ENCODE measurements at places on chromosomes 7 and 10.
A peak's percentile ranks its signal among the peaks of the same experiment; 100 is the strongest.

DNA sequence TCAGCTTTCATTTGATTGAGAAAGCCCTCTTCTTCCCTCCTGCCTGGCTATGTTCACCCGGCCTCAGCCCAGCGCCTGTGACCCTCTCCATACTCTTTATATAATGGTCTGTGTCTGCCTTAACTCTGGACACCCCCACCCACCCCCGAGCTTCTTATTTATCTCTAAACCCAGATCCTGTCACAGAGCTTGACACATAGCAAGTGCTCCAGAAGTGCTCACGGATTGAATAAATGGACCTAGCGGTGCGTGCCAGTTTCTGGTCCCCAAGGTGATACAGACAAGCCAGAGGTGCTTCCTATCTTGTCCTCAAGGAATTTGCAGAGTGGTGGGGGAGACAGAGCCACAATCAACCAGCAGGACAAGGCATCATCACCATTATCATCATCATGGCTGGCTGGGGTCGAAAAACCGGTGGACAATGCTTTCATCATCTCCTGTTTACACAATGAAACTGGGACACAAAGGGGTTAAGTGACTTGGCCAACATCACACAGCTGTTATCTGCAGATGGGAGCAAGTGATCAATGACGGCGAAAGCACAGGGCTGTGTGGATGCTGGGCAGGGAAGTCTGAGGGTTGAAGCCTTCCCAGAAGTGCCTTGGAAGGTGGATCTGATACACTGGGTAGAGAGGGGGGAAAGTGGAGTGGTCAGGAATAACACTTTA lies 2.2 kb upstream of the LOXL4 start:
- DNase-seq: peak; percentile 1

DNA sequence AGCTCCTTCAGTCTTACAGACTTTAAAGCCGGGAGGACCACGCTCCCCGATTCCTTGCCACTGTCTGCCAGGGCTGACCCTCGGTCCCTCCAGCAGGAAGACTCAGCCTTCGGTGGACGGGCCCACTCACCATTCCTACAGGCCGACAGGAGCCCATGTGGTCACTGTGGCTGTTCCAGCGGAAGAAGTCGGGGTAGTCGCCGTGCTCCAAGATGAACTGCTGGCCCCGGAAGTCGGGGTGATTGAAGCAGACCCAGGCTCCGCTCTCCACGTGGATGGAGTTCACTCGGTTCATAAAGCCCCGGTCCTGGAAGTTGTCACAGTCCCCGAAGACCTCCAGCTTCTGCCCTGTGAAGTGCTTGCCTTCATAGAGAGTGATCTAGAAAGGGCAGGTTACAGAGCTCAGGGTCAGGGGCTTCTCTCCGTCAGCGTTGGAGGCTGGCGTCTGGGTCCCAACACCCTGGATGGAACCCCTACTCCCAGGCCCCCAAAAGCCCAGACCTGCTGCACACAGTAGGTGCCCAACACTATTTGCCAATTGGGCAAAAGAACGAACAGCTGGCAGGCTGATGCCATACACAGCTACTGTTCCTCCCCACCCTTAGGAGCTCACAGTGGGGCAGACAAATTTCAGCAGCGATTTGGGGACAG lies 1.9 kb downstream of the CRYGN start:
- no peak for DNase-seq

GRCh38 chr7:155219154-155219531 lies 78.5 kb upstream of the INSIG1 start:
- DNase-seq: no peak

DNA sequence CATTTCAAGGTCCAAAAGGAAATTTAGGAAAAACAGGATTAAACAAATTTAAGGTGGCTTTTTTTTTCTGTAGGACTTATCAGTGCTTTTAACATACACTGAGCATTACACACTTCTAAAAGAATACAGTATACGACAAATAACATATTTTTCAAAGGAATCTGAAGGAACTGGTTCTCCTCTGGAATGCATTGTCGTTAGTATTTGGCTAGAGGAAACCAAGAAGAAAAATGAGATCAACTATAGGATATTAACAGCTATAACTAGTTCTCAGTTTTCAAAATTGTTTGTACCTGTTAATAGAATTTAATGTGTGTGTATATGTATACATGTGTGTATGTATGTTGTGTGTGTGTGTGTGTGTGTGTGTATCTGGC lies 50.1 kb upstream of the ADAM12 start:
- no peak for DNase-seq

DNA sequence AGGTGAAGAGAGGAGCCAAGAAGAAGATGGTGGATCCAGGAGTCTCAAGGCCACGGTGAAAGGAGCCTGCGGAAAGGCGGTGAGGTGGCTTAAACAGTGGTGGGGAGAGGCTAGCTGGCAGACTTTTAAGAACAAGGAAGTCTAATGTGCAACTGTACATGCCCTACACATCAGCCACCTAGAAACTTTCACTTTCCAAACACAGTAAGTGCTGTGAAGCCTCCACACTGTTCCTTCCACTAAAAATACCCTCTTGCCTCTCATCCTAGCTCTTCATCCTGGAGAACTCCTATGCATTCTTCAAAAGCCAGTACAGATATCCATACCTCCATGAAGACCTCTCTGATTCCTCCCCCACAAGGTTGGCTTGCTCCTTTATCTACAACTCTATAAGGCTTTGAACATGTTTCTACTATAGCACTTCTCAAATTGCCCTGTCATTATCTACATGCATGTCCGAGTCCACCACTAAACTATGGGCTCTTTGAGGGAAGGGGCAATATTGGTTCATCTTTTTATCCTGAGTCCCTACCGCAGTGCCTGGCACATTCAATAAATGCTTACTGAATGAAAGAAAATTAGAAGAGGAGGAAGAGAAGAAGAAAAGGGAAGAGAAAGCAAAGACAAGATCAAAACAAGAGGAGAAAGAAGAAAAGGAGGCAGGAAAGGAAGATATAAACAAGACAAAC lies 54.2 kb downstream of the DNAJC12 start:
- DNase-seq: no peak

- DNase-seq: no peak
Measured at GRCh38 chr7:47484923-47485639, 96.8 kb downstream of the TNS3 start.

GRCh38 chr10:94235461-94235860 lies 127.3 kb downstream of the NOC3L start:
- no peak for DNase-seq

- DNase-seq: no peak
Measured at GRCh38 chr10:22389856-22390589, 44.7 kb downstream of the SPAG6 start.

GRCh38 chr10:103812004-103812403 lies 43.4 kb downstream of the SH3PXD2A start:
- DNase-seq: no peak

- DNase-seq: no peak
Measured at GRCh38 chr10:30231071-30231652, 117.9 kb downstream of the MTPAP start.

- DNase-seq: no peak
Measured at GRCh38 chr7:84568781-84569180, 374.2 kb upstream of the SEMA3A start.

- no peak for DNase-seq
Measured at GRCh38 chr10:114103284-114103683, 59.6 kb downstream of the ADRB1 start.

GRCh38 chr7:75960372-75960771 lies 34.0 kb downstream of the TMEM120A start:
- no peak for DNase-seq

GRCh38 chr7:66246554-66247171 lies 41.5 kb downstream of the TPST1 start:
- DNase-seq: no peak

DNA sequence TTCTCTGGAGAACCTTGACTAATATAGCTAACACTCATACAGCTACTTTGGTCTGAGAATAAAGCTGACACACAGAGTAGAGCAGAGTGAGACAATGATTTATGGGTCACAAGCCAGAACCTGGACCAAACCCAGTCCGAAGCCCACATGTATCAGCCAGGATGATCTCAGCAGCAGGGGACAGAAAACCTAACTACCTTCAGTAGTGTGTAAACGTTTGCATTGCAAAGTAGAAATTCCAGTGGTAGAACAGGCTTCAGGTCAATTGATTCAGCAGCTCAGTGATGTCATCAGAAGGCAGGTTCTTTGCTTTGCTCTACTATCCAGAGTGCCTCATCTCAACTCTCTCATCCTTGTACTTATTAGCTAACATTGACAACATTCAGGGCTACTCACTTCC lies 62.5 kb upstream of the PALS2 start:
- DNase-seq: no peak

- no peak for DNase-seq
Measured at GRCh38 chr7:39741942-39742623, 118.7 kb downstream of the RALA start.

DNA sequence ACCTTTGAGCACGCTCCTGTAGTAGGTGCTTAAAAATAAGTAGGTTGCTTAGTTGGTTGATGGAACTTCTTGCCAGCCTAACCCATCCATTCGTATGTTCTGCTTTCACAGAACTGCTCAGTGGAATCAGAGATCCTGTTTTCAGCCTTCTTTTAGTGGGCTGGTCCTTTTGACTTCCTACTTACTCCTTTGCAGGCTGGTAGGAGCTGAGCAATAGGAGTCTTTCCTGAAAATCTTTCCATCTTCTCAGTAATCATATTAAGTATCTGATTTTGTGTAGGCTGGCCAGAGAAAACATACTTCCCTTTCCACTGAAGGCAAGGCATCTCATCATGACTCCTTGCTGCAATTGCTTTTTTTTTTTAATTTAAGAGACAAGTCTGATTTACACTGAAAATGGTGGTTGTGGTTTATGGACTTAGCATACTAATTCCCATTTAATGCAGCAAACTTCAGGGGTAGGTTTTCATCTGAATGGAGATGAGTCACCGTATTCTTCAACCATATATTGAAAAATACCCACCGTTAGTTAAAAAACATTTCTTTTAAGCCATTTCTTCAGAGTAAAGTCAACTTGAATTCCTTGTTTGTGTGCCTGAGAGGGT lies 208.0 kb downstream of the ZNF365 start:
- no peak for DNase-seq

GRCh38 chr7:129263168-129263567 lies 38.3 kb downstream of the AHCYL2 start:
- no peak for DNase-seq

DNA sequence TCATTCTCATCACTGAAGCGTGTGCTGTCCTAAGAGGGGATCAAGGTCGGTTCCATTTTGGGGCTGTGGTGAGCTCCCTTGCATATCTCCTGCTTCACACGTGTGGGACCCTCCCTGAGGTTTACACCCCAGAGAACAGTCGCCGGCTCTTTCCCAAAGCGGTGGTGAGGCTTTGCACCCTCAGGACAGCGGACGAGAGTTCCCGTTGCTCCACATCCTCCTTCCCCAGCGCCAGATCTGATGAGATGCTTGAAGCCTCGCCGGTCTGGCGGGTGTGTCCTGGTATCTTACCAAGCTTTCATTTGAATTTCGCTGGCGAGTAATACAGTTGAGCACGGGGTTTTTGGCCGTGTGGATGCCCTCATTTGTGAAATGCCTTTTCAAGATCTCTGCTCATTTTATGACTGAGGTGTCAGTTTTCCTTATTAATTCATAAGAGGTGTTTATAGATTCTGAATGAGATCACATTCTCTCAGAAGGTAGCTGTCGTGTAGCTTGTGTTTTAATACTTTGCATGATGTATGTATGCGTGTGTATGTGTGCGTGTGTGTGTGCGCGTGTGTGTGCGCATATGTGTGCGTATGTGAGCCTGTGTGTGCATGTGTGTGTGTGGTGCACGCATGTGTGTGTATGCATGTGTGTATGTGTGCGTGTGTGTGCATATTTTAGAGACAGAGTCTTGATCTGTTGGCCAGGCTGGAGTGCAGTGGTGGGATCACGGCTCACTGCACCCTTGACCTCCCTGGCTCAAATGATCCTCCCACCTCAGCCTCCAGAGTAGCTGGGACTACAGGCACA lies 30.7 kb downstream of the ELFN1 start:
- DNase-seq: no peak

- DNase-seq: no peak
Measured at GRCh38 chr7:157035302-157035701, 24.8 kb upstream of the MNX1 start.

GRCh38 chr10:78512205-78512550 lies 478.5 kb downstream of the RPS24 start:
- no peak for DNase-seq

- DNase-seq: no peak
Measured at GRCh38 chr10:104638861-104639589, 2.1 kb upstream of the SORCS3 start.

GRCh38 chr7:3732395-3733005 lies 431.4 kb downstream of the SDK1 start:
- DNase-seq: no peak

DNA sequence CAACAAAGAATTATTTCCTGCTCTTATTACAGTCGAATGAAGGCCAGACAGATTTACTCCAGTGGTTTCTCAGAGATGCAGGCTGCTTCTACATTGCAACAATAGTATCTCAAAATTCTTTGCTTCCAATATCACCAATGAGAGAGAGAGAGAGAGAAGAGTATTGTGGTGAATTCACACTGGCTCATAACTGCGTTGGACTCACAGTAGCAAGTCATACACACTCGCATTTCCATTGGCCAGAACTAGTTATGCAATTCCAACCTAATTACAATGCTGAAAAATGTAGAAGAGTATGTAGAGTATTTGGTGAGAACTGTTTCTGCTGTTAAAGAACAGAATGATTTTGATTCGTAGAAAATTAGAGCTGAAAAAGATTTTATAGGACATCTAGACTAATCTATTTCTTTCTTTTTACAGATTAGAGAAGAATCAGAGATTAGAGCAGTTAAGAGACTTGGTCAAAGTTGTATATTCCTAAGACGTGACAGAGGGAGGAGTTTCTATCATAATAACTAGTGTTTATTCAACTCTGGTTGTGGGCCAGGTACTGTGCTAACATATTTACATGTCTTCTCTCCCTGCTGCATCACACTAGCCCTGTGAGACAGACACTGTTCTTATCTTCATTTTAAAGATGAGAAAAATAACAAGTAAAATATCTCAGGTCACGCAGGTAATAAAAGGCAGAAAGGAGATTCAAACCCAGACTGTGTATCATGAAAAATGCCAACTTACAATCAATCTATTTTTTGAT lies 34.6 kb upstream of the PDK4 start:
- no peak for DNase-seq

DNA sequence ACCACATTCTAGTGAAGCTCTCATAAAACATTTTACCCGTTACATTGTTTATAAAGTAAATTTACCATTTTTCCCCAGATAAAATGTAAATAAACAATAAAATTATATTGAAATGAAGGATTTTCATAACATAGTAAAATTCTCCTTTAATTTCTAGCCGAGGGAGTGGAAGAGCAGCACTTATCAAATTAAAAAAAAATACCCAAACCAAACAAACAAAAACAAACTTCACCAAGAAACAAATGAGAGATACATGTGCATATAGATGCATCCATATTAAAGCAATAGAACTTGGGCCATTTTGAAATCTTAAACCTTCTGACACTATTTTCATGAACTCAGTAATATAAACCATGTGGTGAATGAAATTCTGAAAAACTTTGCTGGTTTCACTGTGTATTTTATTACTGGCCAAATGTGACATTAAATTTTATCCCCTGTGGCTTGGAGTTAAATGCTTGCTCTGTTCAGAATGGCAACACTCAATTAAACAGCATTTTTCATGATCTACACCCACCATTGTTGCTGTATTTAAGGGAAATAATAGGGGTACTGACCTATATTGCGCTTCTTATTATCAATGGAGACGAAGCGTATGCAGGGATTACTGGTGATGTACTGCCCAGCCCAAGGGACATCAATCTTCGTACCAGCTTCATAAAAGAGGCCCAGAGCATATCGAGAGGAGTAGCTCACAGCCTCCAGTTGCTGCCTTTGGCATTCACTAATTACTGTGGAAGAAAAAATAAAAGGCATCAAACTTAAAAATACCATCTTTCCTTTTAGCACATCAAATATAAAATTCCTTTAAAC lies 220.9 kb downstream of the RNLS start:
- DNase-seq: no peak

GRCh38 chr7:132653366-132653930 lies 77.2 kb upstream of the PLXNA4 start:
- DNase-seq: no peak

Data from NCI-H748 treated with DMSO at 0.1 percent for 48 hours (cell line).